GM20000 (cell line): ENCODE measurements at places on chromosomes 11 and 22.

DNA sequence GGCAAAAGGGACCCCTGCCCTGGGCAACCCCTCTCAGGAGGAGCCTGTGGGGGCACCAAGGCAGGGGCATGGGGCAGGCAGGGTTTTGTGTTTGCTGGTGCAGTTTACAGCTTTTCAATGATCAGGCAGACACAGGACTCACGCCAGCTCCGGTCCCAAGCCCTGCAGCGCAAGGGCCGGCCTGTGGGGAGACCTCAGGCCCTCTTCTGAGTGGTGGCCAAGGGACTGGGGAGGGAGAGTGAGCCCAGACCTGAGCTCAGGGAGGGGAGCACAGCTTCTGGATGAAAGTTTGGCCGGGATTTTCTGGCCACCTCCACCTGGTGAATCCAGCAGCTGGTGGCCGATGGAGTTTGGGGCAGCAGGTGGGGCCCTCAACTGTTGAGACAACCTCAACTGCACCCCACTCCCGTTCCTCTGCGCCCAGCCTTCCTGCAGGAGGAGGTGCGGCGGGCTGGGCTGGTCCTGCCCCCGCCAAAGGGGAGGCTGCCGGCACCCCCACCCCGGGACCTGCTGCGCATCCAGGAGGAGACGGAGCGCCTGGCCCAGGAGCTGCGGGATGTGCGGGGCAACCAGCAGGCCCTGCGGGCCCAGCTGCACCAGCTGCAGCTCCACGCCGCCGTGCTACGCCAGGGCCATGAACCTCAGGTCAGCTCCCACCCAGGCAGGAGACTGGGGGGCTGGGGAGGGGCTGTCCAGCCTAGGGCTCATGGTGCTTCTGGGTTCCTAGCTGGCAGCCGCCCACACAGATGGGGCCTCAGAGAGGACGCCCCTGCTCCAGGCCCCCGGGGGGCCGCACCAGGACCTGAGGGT, 3.6 kb downstream of the TCIRG1 start:
- DNase-seq = no peak

DNA sequence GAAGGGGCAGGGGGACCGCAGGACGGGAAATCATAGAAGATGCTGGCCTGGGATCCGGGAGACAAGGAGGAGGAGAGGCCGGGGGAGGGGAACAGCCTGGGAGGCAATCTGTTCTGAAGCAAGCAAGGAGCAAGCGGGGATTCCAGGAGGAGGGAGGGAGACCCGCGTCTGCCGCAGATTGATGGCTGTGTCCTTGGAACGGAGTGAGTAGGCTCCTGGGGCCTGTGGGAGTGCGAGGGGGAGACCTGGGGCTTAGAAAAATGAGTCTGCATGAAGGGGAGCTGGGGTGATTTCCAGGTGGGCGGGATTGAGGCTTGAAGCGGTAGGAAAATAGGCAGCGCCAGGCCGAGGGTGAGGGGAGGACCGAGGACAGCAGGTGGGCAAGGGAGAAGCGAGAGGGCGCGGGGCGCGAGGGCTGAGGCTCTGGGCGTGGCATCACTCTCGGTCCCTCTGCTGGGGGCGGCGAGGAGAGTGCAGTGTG, 1.6 kb upstream of the LRRC55 start:
- no peak for DNase-seq

DNA sequence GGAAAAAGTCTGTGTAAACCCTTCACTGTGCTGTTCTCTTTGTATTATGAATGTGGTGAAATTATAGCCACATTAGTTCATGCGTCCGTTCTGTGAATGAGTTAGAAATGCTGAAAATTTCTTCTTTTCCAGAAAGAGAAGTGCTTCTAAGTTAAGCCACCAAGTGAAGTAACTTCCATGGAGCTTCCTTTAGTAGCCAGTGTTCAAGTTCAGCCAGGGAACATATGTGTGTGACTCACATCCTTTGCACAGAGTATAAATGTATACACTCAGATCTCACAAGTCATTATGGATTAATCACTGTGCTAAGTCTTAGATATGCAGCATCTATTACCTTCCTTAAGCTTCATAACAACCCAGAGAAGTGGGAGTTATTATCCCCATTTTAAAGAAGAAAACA, 3.1 kb upstream of the MMP8 start:
- DNase-seq = no peak

DNA sequence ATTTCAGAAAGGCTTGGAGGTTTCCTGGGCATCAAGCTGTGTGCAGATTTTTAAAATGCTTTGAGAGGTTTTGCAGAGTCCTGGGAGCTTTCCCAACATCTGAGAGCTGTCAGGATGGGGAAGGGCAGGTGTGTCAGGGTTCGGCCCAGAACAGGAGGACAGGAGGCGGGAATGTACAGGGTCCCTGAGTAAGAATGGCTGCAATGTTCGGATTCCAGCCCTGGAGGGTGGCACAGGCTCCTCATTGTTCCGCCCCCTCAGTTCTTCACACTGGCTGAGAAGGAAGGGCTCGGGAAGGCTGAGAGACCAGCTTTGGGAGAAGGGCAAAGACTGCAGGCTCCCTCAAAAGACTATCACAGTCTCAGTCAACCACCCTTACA, 5.1 kb upstream of the SEPTIN3 start:
- DNase-seq = no peak

GRCh38 chr11:1564535-1565172, 7.4 kb downstream of the DUSP8 start:
- DNase-seq = no peak

GRCh38 chr22:19519041-19519926, 4.9 kb downstream of the CLDN5 start:
- DNase-seq = no peak

GRCh38 chr11:79617561-79617960, 176.7 kb upstream of the TENM4 start:
- no peak for DNase-seq

GRCh38 chr11:118438314-118438931, 2.1 kb downstream of the KMT2A start:
- peak; percentile 68 for DNase-seq

GRCh38 chr22:27992294-27993165, 73.5 kb upstream of the PITPNB start:
- no peak for DNase-seq

- DNase-seq = no peak
These were observed 53.8 kb downstream of the LARGE1 start for GRCh38 chr22:33866511-33866910.

DNA sequence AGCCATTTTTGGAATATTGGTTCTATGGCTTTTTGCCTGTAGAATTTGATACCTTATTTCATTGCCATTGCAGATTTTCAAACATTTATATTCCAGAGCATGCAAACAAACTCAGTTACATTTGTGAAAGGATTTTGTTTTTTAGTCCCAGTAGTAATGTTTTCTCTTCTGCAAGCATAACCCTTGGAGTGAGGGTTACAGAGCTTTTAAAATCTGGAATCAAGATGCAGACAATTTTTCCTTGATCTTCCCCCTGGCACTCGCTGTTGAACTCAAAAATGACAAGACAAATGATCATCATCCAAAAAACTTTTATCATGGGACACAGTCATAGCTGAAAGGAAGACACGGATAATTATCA, 20.8 kb downstream of the BBOX1 start:
- no peak for DNase-seq

GRCh38 chr11:45091563-45092403, 54.7 kb upstream of the PRDM11 start:
- no peak for DNase-seq

DNA sequence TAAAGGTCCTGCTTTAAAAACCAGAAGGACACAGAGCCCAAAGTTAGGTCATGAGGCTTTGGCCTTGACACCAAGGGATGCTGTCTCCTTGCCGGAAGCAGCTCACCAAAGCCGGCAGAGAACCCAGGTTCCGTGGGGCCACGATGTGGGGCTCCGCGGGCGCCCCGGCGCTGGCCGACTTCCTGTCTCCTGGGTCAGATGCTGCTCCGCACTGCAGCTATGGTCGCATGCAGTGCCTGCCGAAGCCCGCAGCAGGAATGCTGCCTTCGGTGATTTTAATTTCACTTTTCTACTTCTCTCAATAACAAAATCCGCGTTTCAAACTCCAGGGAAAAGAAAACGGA, 454 bp upstream of the OTUB1 start:
- peak; percentile 82 for DNase-seq

GRCh38 chr11:69073469-69073868, 24.7 kb downstream of the TPCN2 start:
- DNase-seq = no peak

DNA sequence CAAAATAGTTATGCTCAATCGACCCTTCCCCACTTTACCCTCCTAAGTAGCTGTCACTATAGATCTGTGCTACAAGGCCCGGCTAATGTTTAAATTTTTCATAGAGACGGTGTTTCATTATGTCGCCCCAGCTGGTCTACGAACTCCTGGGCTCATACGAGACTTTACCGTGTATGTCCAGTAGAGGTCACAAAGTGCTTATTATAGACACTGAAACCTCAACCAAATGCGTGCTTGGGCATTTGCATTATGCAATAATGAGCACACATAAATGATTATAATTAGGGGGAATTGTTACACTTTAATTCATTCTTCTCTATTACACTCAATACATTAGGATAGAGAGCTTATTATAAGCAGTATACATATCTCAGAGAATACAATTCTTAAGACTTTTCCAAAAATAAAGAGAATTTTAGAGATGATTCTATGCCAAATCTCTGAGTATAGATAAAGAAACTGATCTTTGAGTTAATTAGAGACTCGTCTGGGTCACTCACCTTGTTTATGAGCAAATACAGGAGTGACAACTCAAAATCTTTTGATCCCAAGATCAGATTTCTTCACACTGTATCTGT, 12.5 kb upstream of the MRPL16 start:
- DNase-seq = peak; percentile 47

DNA sequence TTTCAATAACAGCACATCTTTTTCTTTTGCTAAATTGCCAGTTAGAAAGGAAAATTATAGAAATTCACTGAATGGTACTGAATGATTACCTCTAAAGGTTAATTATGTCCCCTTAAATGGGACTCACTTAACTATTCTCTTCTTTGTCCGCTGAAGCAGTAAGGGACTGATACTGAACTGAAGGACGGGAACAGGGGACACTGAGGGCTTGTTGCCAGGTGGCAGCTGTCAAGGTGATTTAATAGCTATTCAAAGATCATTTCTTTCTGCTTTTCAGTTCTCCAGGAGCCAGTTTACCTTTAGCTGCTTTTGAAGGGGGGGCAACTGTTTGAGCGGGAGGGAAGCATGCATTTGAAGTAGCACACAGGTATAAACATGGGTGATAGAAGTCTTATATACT, 325.4 kb upstream of the CCDC90B start:
- no peak for DNase-seq

DNA sequence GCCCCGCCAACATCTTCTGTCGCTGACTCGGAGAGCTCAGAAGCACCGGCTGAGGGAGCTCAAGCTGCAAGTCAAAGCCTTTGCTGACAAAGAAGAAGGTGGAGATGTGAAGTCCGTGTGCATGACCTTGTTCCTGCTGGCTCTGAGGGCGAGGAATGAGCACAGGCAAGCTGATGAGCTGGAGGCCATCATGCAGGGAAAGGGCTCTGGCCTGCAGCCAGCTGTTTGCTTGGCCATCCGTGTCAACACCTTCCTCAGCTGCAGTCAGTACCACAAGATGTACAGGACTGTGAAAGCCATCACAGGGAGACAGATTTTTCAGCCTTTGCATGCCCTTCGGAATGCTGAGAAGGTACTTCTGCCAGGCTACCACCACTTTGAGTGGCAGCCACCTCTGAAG, 6.7 kb downstream of the RAG1 start:
- DNase-seq = no peak

GRCh38 chr22:19760951-19761724, 560 bp downstream of the TBX1 start:
- peak; percentile 60 for DNase-seq

DNA sequence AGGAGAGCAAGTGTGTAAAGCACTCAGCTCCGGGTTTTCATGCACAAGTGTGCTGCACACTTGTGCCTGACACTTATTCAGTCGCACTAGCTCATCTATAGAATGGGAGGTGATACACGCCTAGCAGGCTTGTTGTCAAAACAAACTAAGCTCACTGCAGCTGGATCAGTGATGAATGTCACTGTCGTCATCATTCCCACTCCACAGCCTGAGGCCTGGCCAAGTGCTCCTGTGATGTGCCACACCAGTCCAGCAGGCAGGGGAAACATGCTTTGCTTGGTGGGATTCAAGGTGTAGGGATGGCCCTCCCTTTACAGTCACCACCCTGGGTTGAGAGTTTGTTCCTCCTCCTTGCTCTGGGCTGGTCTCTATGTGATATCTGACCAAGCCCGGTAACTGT, 6.8 kb downstream of the MPST start:
- DNase-seq = no peak

DNA sequence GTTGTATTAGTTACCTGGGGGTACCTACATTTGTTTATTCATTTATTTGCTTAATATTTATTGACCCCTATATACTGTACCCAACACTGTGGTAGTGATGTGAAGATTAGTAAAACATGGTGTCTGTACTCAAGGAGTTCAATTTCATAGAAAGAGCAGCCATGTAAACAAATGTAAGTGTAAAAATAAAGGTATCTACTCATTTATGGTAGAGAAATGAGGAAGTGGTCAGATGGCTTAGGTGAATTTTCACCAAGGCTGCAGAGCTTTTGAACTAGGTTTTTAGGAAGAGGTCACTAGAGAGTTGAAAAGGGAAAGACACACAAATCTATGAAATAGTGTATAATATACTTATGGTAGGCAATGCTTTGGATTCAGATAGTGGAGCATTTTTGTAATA, 11.1 kb downstream of the CTR9 start:
- peak; percentile 54 for DNase-seq

DNA sequence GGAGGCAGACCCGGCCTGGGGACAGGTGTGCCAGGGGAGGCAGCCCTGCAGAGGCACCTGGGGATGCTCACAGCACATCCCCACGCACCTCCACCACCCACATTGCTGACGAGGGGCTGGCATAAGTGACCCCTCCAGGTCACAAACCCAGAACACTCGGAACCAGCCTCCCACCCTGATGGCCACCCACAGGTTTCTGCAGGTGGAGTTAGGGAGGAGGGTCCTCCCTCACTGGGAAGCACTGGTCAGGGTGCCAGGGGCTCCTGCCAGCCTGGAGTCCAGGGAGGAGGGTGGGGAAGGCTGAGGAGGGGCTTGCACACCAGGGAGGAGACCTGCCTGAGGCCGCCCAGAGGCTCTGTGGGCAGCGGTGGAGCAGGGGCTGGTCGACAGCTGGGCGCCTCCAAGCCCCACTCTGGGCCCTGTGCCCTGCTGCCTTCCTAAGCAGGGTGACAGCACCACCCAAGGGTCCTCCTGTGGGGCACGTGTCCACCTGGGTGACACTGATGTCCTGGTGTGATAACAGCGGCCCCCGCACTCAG, 51.0 kb upstream of the CARS1 start:
- DNase-seq = no peak

- no peak for DNase-seq
These were observed 7.1 kb downstream of the RBX1 start for GRCh38 chr22:40958299-40958698.

- DNase-seq = no peak
These were observed 40.4 kb upstream of the ADORA2A start for GRCh38 chr22:24386937-24387471.

DNA sequence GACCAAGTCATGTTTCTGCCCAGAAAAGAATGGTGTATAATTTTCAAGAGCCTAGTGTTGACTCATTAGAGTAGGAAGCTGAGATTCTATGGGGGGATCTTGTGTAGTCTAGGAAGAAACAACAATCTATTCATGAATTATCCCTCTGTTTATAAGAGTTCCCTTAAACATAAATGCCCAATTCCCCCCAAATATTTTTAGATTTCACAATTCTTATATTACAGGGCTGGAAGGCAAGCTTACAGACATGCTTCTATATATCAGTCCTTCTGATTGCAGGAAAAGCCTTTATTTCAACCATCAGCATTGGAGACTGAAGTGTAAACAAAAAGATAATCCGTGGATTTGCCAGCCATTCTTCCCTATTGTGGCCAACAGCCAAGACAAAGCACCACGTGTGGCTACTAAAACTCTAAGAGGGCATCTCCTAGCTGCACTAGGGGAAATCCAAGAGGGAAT, 71.4 kb downstream of the NAT10 start:
- DNase-seq = no peak
